ENCODE measurements at places on chromosomes 5 and 9.

GRCh38 chr9:2276296-2276695 is 261.1 kb downstream of the SMARCA2 start:
- no peak for DNase-seq

- DNase-seq = no peak
These were observed 57.5 kb downstream of the PSAT1 start for GRCh38 chr9:78354324-78354973.

- no peak for DNase-seq
These were observed 4.0 kb downstream of the TENT4A start for GRCh38 chr5:6717247-6717646.

- DNase-seq = no peak
These were observed 963.6 kb downstream of the CDH12 start for GRCh38 chr5:21889581-21889980.

- DNase-seq = peak; percentile 22
These were observed 676.5 kb downstream of the DMRTA1 start for GRCh38 chr9:23123048-23123632.

- peak; percentile 26 for DNase-seq
These were observed 28.5 kb downstream of the TSPAN17 start for GRCh38 chr5:176675676-176676360.

DNA sequence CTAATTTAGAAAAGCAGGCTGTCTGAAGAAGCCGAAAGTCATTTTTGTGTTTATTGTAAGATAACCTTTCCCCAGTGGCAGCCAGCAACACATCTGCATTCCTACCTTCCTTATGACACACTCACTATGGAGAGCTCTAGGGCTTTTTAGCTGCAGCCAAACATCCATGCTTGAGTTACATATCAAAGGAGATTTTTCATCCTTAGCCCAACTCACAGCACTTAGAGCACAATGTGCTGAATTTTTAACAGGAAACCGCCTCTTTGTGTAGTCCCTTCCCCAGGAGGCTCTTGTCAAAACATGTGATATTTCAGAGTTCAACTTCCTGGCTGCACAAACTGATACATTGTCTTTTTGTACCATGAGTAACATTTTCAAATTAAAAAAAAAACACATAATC is 379.2 kb downstream of the CTNND2 start:
- no peak for DNase-seq

- peak; percentile 42 for DNase-seq
These were observed 592 bp downstream of the TUBB4B start for GRCh38 chr9:137241490-137242268.

DNA sequence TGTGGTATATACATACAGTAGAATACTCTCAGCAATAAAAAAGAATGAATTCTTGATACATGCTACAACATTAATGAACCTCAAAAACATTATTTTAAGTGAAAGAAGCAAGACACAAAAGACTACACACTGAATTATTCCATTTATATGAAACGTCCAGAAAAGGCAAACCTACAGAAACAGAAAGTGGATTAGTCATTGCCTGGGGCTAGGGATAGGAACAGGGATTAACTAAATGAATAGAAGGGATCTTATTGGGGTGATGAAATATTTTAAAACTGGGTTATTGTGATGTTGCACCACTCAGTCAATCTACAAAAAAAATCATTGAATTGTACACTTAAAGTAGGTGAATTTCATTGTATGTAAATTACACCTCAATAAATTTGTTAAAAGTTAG is 326.7 kb downstream of the PIK3R1 start:
- DNase-seq = no peak

GRCh38 chr5:136016945-136017530 is 11.8 kb upstream of the TGFBI start:
- peak; percentile 92 for DNase-seq

DNA sequence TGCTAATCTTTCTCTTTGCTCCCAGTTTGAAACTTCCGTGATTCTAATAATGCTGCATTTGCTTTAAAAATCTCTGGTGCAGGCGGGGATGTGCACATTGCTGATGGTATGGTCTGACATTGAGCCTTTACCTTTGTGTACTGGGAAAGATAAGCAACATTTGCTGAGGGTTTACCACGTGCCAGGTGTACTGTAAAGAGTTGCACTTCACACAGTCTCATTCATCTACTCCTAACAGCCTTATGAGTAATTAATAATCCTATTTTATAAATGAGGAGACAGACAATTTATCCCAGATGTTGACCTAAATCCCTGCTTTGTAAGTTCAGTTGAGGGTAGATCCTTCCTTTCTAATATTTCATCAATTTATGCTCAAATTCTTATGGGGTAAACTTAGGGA is 726 bp upstream of the ADGRV1 start:
- DNase-seq = no peak

DNA sequence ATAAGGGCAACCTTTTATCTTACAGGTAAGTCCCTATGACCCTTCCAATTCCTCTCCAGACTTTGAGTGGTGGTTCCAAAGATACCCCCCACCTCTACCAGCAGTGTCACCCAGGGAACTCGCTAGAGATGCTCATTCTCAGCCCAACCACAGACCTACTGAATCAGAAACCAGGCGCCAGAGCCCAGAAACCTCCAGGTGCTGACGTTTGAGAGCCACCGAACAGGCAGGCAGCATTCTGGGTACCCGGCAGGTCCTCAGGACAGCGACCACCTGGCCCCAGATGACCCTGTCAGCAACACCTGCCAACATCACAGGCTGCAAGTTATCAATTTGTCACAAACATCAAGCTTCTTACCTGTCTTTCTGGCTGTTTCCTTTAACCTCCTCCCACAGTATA is 19.5 kb downstream of the RAPGEF1 start:
- DNase-seq = no peak
